ENCODE measurements at places on chromosomes 16 and 17. TPM values are rescaled to one million over a fixed set of nuclear protein-coding genes. Genes with fewer than 3 reads are reported as not detected.
A peak's percentile ranks its signal among the peaks of the same experiment; 100 is the strongest.

The PYY gene
- not detected for total RNA-seq

DNA sequence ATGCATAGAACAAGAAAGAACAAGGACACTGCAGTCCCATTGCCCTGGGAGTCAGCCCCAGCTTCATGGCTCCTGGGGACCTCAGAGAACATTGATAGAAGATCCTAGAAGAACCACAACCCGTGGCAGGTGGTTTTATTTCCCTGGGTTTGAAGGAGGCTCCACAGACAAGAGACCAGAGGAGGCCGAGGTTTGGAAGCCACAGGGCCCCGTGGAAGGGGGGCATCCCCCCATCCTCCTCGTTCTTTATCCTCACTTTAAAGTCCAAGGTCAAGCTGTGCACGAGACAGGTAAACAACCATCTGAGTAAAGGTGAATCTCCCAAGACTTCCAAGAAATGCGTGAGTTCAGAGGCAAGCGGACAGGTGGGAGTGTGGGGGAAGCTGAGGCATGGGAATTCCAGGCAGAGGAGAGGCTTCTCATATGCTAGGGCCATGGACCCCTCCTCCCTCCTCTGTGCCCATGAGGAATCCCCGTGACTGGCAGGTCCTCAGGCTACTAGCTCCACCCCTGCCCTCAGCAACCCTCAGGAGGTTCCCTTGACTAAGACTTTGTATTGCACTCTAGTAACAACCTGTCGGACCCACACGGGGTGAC lies 849 bp upstream of the SULT1A1 start:
- DNase-seq: no peak

The FBXW10 gene
- not detected for total RNA-seq

The SLFN14 gene
- total RNA-seq: not detected

- no peak for DNase-seq
Observed at GRCh38 chr16:17083628-17084027, 387.1 kb downstream of the XYLT1 start.

The MYH1 gene
- not detected for total RNA-seq

The TNK1 gene
- 9.9 TPM for total RNA-seq

The PPY gene
- total RNA-seq: not detected

DNA sequence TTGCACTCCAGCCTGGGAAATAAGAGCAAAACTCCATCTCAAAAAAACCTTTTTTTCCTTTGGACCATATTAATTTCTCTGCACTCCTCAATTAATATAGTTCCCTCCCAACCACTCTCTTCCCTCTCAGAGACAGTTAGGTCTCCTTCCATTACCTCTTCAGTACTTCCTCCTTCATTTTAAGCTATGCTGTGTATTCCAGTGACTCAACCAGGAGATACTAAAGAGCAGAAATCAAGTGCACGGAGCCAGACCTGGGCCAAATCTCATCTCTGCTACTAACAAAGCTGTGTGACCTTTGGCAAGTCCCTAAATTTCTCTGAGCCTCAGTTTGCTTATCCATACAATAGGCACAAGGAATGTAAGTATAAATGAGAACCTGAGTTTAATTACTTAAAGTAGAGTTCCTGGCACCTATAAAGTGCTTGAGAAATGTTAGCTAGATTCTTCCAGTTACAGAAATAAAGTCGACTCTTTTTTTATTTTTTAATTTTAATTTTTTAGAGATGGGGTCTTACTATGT lies 8.5 kb downstream of the PECAM1 start:
- no peak for DNase-seq

The SHCBP1 gene
- 1.3 TPM for total RNA-seq

DNA sequence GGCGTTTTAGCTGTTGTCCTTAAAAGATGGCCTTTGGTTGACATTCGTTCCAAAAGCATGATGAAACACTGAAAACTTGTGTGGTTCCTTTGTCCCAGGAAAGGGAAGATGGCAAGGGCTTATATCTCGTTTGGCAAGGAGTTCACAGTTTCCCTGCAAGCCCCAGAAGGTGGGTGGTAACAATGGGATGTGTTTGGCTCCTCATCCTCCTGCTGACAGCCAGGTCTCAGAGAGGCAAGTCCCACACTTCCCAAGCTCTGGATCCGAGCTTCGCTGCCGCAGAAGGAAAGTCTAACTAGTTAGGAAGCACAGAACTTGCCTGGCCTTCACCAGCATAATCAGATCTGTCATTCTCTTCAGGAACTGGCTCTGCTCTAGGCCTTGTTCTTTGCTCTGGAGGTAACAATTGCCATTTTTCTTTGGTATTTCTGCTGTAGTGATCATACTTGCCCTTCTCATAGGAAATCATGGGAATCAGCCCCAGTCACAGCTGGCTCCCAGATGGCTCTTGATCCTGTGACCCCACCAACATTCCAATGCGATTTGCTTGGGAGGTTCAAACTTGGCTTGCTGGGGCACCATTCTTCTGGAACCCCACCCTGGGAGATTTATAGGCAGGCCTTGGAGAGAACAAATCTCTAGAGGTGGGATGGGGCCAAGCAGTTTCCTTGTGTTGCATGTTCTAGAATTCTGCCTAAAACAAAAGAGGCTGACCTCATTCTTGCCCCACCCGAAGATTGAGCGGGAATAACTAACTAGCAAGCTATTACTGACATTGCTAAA lies 17.9 kb downstream of the KPNA2 start:
- DNase-seq: no peak

The GRN gene
- total RNA-seq: 8.5 TPM

- DNase-seq: no peak
Observed at GRCh38 chr17:39852239-39852638, 11.9 kb downstream of the IKZF3 start.

- DNase-seq: no peak
Observed at GRCh38 chr17:33854596-33854995, 400.5 kb upstream of the CCL2 start.

- DNase-seq: no peak
Observed at GRCh38 chr16:87114832-87115231, 202.4 kb downstream of the C16orf95 start.

DNA sequence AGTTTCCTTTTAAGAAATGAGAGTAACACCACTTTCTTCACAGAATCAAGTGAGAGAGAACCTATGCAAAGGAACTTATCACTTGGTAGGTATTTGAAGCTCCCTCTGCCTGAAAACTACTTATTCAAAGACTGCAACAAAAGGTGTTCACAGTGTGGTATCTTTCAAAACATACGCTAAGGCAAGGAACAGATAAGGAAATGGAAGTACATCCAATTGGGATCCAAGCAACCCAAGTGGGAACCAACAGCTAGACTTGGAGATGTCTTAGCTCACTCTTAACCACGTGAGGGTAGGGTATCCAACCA lies 431 bp upstream of the PPM1E start:
- no peak for DNase-seq

GRCh38 chr17:72466606-72467005 lies 345.8 kb downstream of the SOX9 start:
- no peak for DNase-seq

DNA sequence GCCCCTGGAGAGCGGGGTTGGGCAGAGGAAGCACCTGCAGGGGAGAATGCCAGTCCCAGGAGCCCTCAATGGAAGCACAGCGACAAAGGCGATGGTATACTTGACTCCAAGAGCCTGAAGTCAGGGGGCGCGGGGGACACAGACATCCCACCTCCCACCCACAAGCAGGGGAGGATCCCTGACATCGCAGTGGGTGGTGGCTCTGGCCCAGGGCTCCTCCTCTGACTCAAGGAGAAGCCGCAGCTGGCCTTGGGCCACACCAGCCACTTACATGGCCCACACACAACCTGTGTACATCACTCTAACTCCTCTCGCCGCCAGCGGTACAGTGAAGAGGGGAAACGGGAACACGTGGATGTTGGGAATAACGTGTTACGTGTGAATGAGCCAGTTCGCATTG lies 44.3 kb downstream of the FZD2 start:
- DNase-seq: no peak

GRCh38 chr16:73131156-73131862 lies 83.4 kb upstream of the ZFHX3 start:
- DNase-seq: no peak

- no peak for DNase-seq
Observed at GRCh38 chr17:79826841-79827578, 12.2 kb downstream of the CBX4 start.

GRCh38 chr16:52729731-52730130 lies 182.8 kb upstream of the TOX3 start:
- DNase-seq: no peak

The SMPD3 gene
- 0.24 TPM for total RNA-seq

- no peak for DNase-seq
Observed at GRCh38 chr16:7644811-7645210, 312.2 kb downstream of the RBFOX1 start.

The TP53TG3F gene
- total RNA-seq: not detected

- no peak for DNase-seq
Observed at GRCh38 chr17:30805944-30806456, 18.5 kb downstream of the CRLF3 start.

DNA sequence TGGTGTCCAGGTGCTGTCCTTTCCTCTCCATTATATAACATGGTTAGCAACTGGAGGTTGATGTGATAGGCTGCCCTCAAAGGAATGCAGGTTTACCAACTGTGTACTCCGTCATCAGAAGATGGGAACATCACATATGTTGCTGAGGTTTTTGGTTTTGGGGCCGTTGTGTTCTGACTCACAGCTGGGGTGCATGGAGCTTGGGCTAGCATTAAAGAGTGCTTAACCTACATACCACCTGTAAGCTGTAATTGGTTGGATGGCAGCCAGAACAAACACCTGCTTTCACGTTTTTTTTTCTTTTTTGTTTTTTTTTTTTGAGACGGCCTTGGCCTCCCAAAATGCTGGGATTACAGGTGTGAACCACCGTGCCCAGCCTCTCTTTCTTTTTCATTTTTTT lies 20.9 kb downstream of the TMEM11 start:
- DNase-seq: no peak

DNA sequence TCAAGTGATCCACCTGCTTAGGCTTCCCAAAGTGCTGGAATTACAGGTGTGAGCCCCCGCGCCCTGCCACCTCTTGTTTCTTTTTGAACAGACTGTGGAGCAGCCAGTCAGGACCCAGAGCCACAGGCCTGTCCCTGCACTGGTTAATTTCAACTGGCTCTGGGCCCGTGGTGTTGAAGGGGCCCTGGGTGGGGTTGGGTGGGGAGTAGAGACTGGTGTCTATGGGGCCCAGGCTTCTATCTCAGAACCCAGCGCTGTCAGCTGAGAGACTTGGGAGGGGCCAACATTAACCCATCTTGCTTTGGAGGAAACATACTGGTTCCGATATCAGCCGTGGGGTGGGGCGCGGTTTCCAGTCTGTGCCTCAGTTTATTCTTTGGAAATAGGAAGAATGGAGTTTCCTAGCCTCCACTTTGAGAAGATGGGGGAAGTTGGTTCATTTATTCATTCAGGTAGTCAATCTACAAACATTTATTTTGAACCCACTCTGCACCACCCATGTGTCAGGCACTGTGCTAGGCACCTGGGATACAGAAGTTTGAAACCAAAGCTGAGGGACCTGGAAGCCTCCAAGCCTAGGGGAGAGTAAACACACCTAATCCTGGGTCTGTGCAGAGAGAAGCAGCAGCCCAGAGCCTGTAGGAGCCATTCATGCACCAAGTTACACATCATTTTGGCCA lies 15.5 kb upstream of the SLC4A1 start:
- DNase-seq: no peak

The GCGR gene
- total RNA-seq: not detected

The CDH5 gene
- not detected for total RNA-seq

- peak; percentile 63 for DNase-seq
Observed at GRCh38 chr16:3577302-3577752, at the start of gene NLRC3. Gene NLRC3 (minus strand): TSS chr16:3577403. CDS start chr16:3565036, 12,367 bp downstream.

The CD300E gene
- not detected for total RNA-seq

The MYOCD gene
- not detected for total RNA-seq

DNA sequence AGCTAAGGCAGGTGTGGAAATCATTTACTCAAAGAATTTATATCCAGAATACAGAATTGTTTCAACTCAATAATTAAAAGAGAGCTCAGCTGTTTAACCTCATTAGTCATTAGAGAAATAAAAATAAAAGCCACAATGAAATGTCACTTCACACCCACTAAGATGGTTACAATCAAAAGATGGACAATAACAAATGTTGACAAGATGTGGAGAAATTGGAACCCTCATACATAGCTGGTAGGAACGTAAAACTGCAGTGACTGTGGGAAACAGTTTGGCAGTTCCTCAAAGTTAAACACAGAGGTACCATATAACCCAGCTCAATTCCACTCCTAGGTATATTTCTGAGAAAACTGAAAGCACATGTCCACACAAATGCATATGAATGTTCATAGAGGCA lies 49.8 kb downstream of the NDEL1 start:
- DNase-seq: no peak
